ENCODE measurements at places on chromosomes 5 and 9.

DNA sequence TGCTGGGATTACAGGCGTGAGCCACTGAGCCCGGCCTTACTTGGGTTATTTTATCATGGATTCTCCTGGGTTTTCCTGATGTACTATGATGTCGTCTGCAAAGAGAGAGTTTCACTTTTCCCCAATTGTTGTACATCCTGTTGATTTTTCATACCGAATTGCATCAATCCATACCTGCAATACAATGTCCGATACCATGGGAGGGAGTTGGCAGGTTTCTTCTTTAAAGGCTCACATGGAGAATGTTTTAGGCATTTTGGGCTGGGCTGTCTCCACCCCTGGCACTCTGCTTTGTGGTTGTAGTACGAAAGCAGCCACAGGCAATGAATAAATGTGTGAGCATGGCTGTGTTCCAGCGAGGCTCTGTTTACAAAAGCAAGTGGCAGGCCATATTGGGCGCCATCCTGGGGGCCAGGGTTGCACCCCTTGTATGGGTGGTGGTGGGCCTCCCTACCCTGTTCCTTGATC is 35.1 kb upstream of the EXOC3 start:
- DNase-seq, result no peak

DNA sequence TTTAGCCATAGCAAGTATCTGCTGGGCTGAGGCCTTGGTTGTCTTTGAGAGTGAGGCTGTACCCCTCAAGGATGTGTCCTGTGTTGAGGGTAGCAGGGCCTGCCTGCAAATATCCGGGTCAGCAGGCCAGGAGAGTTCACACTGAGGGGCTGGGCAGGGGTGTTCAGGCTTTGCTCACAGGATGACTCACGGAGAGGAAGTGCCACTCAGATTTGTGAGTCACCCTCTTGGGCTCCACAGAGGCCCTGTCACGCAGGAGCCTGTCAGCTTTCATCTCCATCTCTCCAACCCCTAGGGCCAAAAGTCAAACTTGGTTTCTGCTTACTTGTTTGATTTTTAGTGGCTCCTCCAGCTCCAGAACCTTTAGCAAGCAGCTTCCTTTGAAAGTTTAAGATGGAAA is 211.5 kb downstream of the SEC61B start:
- DNase-seq, result no peak

DNA sequence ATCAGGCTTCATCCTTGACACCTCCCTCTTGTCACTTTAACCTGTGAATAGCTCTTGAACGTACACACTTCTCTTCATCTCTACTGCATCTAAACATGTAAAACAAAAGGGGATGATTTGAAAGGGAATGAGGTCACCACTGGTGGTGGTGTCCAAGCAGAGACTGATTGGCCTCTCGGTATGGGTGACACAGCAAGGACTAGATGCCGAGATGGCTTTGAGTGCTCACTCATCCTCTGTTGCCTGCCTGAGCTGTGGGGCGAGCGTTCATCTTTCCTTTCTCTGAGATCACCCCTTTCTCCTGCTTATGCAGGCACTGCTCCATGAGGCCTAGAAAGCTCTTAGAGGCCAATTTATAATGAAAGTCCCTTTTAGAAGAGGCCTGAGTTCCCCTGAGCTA is 51.9 kb downstream of the SEC61B start:
- no peak for DNase-seq

DNA sequence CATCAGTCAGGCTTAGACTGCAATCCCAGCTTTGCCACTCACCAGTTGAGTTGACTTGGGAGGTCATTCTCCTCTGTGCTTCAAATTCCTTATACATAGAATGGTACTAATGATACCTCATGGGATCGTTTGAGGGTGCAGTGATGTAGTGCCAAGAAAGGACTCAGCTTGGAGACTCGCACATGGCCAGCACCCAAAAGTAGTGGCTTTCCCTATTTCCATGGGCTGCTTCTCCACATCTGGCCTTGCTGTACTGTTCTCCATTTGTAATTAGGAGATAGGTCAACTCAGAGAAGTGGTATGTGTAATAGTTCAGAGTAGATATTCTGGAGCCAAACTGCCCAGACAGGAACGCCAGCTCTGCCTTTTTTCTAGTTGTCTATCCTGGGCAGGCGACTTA is 5.5 kb downstream of the CCL19 start:
- no peak for DNase-seq

- no peak for DNase-seq
Measured at GRCh38 chr5:127878174-127878750, 175.1 kb downstream of the CCDC192 start.

GRCh38 chr9:36572515-36573418 is at the start of gene MELK:
MELK (plus strand) TSS chr9:36572895; CDS start chr9:36581682, 8,787 bp downstream.
- peak; percentile 79 for DNase-seq

GRCh38 chr5:14900693-14901461 is 29.3 kb upstream of the ANKH start:
- no peak for DNase-seq

DNA sequence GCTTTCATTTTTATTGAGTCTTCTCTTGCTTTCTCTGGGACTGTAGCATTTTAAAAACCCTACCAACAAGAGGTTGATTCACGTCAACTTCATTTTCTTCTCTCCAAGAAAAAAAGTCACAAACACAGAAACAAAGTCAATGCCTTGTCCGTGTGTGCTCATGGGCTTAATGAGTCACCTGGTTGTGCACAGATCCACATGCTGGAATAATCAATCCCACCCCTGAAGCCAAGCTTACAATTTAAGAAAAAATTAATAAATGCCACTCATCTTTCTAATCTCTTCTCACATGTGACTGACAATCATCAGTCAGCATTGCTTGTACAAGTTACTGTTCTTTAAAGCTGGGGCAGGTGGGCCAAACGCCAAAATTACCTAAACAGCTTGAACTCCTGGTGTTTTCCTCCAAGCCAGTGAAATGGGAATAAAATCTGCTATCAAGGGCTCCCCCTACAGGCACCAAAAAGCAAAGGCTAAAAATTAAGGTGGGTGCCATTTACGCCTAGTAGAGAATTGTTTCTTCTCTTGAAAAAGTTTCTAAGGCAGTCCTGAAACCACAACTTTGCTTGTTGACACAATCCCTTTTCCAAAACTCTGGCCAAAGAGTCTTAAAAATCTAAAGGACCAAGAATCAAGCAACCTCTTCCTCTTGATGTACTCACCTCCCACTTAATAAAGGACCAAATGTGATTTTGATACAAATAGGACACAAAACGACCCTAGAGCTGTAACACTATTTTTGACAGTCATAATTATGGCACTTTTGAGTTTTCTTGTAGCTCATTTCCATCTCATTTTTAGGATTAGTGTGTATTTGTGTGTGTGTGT is 21.3 kb downstream of the TRMO start:
- DNase-seq, result peak; percentile 57

DNA sequence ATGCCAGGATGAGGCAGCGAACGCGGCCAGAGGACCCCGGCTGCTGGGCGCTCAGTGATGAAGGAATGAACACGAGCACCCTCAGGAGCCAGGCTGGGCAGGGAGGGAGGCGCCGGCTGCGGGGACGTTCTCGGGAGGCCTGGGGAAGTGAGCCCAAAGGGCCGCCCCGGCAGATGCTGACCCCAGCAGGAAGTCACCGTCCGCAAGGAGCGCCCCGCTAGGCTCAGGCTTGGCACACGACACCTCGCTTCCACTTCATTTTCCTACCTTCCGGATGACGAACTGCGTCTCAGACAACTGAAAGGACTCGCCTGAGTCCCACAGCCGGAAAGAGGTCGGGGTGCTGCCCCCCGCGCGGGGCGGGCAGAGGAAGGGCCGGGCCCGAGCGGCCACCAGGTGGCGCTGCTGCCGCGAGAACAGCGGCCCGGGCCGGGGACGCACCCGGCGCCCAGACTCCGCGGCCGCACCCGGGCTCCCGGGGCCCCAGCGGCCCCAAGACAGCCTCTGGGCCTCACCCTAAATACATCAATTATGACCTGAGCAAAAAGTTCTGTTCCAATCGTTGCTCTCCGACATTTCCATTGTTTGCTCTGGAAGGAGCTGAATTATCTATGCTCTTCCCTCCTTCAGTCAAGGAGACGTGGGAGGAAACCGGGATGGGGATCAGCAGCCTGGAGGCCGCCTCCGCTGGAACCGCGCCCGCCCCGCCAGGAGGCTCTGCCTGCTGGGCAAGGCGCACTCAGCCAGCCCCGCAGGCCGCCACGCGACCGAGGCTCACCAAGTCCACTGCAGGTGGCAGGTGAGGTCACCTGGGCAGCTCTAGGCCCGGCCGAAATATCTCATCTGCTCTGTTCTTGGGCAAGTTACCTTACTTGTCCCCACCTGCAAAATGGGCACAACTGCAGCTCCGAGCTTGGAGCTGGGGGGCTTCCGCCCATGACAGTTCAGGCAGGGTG is 107.0 kb downstream of the ZNF354C start:
- DNase-seq, result peak; percentile 28

DNA sequence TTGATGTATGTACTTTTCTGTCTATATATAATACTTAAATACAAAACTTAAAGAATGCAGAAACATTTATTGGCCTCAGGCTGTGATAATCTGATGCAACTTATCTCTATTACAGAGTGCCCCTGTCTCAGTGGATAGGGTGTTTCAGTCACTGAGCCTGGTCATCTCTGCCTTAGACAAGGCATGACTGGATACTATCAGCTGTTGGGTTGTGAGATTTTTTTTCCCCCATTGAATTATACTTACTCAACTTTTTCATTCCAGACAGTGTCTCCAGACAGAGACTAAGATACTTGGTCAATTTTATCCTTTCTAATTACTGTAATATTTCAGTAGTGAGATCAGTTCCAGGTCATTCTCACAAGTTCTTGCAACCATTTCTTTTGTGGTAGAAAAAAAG is 26.7 kb downstream of the XRCC4 start:
- no peak for DNase-seq

DNA sequence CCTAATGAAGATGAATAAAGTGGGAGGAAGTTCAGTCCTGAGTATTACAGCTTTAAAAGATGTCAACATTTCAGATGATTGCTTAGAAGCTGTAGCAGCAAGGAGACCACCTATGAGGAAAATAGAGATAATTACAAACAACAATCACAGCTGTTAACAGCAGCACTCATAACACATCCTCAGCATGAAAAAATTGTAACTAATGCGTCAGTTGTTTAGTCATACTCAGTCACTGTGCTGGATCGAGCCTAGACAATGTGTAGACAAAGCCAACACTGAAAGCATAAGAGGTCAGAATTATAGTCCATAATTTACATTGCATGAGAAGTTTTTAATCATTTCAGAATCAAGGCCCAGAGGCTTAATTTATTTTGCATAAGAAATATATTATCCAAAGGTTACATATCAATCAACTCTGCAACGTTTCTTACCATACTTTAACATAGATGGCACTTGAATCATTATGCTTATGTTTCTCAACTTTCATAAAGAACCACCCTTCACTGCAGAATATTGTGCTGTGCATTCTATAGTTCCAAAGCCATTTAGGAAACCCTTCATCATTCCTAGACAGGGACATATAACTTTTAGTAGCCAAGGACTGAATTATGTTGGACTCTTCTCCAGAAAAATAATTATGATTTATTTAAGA is 60.2 kb upstream of the HAPLN1 start:
- DNase-seq, result no peak

- DNase-seq, result no peak
Measured at GRCh38 chr5:14745188-14745563, 80.7 kb downstream of the OTULIN start.

- DNase-seq, result no peak
Measured at GRCh38 chr9:136786451-136786850, 4.7 kb upstream of the TMEM141 start.

GRCh38 chr5:79396265-79396664 is 117.7 kb downstream of the HOMER1 start:
- no peak for DNase-seq

DNA sequence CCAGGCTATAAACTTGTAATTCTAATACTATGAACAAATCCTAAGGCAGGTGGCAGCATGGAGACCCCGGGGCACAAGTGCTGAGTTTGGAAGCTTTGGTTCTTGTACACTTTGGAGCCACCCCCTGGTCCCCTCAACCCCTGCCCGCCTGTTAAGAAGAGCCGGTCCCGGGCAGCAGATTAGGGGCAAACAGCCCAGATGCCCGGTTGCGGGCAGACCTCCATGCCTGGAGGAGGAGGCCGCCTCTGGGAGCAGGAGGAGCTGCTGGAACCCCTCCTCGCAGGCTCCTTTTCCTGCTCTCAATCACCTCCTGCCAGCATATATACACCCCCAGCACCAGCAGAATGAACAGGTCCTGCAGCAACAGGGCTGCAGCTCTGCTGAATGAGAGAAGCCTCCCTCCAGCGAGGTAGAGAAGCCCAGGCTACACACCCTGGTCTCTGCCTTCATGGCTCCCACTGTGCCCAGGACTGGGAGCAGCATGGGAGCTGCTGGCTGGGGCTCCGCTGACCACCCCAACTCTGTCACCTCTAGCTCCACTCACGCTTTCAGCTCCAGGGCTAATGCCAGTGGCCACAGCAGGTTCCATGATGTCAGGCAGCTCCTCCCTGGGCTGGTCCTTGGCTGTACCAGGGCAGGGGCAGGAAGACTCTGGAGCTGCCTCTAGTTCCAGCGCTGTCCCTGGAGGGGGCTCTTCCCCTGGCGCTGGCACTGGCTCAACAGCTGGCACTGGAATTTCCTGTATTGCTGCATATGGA is 1713.5 kb upstream of the ACO1 start:
- DNase-seq, result no peak

- DNase-seq, result no peak
Measured at GRCh38 chr9:20307621-20308020, 314.7 kb downstream of the MLLT3 start.

DNA sequence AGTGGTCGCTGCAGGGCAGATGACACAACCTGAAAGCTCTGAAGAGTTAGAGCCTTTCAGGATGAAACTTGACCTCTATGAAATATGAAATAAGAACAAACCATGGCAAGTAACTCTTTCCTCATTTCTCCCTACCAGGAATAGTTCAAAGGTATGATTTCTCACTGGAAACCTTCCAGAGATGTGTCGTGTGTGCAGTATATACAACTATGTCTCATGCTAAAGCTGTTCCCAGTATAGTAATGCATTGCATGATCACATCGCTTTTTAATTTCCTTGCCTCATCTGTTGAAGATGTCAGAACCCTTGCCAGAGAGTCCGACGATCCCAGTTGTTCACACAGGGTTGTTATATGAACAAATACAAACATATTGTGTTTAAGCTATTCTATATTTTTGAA is 45.8 kb upstream of the RGMB start:
- DNase-seq, result no peak

GRCh38 chr9:130271473-130271872 is 5.9 kb downstream of the HMCN2 start:
- no peak for DNase-seq

GRCh38 chr5:137209232-137209809 is 289.8 kb downstream of the SPOCK1 start:
- DNase-seq, result no peak

- no peak for DNase-seq
Measured at GRCh38 chr5:121913418-121913817, 48.4 kb upstream of the SRFBP1 start.

- no peak for DNase-seq
Measured at GRCh38 chr9:106487266-106487665, 375.7 kb upstream of the ZNF462 start.

GRCh38 chr9:129181246-129181645 is 3.2 kb upstream of the IER5L start:
- DNase-seq, result no peak

GRCh38 chr9:135565141-135565628 is 3.6 kb downstream of the PAEP start:
- no peak for DNase-seq

All from hematopoietic multipotent progenitor cell treated with erythropoietin and hydrocortisone succinate and interleukin-3 and kit ligand, for 15 days (in vitro differentiated cells).